ENCODE measurements at places on chromosomes 11 and 22. TPM values are rescaled to one million over a fixed set of nuclear protein-coding genes. Genes with fewer than 3 reads are reported as not detected.
A peak's percentile ranks its signal among the peaks of the same experiment; 100 is the strongest.

- DNase-seq, result no peak
Measured at GRCh38 chr11:126371595-126371994, 16.1 kb downstream of the ST3GAL4 start.

DNA sequence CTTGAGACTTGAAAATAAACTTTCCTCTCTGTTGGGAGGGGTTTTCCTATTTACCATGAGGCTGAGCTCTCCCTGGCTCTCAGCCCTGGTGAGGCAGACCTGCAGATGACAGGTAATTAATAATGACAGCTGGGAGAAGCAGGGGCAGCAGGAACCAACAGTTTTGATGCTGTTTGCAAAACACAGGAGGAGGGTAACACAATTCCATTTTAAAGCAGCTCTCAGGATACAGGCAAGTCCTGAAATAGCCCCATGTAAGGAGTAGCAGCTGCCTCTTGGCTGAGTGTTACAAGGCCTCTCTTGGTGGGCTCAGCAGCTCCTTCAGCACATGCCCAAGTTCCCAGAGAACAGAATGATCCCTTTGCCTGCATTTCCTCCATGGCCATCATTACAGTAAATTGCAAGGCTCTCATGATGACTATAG, 13.3 kb downstream of the PARVA start:
- no peak for DNase-seq

- DNase-seq, result no peak
Measured at GRCh38 chr11:117090111-117090706, 8.0 kb downstream of the SIK3 start.

DNA sequence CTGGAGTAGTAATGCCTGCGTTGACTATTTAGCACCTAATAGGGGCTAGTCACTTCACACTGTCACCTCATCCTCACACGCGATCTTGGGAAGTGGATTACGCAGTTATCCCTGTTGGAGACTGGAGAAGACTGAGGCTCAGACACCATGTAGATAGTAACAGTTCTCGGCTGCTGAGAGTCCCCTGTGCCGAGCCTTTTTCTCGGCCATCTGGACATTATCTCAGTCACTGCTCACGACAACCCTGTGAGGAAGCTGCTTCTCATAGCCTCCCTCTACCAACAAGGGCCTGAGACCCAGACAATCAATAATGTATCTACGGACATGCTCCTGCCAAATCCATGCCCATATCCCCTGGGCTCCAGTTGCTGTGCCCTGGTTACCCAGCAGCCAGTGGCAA, 25.9 kb downstream of the SCUBE1 start:
- no peak for DNase-seq

- DNase-seq, result no peak
Measured at GRCh38 chr22:37355174-37355573, 72.1 kb downstream of the ELFN2 start.

GRCh38 chr11:134625631-134626030, 213.6 kb upstream of the B3GAT1 start:
- DNase-seq, result no peak

- peak; percentile 62 for DNase-seq
Measured at GRCh38 chr22:30420347-30421125, 5.0 kb upstream of the MTFP1 start.

- DNase-seq, result no peak
Measured at GRCh38 chr22:40556641-40557040, 79.9 kb downstream of the MRTFA start.

- DNase-seq, result no peak
Measured at GRCh38 chr11:94796190-94796580, 28.0 kb downstream of the AMOTL1 start.

- peak; percentile 25 for DNase-seq
Measured at GRCh38 chr22:19674129-19674928, 40.0 kb upstream of the SEPTIN5 start.

- no peak for DNase-seq
Measured at GRCh38 chr11:87425391-87425790, 387.7 kb downstream of the TMEM135 start.

GRCh38 chr22:22996511-22997261, 73.6 kb upstream of the GNAZ start:
- DNase-seq, result no peak

- no peak for DNase-seq
Measured at GRCh38 chr11:114031967-114032320, 27.6 kb upstream of the ZBTB16 start.

DNA sequence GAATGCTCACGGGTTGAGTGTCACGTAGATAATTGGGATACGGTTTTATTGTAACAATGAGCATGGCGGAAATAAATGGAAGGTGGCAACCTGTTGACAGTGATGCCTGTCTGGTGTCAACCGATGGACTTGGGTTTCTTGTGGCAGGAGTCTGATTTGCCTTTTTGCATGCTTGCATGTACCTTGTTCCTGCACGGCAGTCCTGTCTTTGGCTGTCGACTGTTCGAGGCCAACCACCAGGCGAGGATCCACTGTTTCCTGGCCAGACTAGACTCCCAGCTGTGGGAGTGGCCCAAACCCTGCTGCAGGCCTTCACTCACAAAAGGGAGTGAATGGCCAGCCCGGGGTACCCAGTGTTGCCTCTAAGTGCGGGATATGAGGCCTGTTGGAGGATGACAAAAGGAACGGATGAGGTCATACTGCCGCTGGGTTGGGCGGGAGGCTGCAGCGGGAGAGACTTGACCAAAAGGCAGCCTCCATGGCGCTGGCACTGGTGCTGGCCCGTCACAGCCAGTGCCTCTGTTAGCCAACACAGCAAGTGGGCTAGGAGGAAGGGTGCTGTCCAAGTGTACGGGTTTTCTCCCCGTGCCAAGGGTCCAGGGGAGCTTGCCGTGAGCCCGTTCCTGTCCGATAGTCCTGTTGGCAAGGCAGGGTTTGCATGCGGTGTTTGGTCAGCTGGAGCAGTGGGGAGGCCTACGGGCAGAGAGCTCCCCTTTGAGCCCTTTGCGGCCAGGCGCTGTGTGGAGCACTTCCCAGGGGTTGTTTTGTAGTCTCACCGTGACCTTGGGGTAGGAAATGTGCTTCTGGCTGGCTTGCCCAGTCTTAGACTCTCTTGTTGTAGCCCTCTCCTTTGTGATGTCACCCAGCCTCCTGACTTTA, 974 bp downstream of the DGCR8 start:
- peak; percentile 71 for DNase-seq

GRCh38 chr22:30863081-30863833, 105.3 kb downstream of the MORC2 start:
- DNase-seq, result no peak

DNA sequence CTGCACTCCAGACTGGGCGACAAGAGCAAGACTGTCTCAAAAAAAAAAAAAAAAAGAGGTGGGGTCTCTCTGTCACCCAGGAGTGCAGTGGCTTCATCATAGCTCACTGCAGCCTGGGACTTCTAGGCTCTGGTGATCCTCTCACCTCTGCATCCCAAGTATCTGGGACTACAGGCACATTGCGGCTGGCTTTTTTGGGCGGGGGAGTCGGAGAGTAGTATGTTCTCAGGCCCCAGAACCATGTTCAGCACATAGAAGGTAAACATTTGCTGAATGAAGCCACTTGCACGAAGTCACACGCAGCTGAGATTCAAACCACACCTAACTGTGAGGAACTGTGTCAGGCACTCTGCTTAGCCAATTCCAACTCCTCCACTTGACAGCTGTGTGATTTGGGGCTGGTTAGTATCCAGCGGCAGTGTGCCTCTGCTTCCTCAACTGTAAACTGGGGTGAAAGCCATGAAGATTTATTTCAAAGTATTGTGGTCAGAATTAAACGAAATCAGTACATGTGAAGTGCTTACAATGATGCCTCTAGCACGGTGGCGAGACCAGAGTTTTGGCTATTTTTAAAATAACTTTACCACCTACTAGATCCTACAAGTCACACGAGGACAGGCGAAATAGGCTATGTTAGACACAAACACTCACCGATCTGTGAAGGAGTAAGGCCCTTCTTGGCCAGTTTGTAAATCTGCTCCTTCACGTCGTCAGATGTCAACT, 789 bp downstream of the RPS13 start:
- no peak for DNase-seq

- peak; percentile 2 for DNase-seq
Measured at GRCh38 chr11:31237819-31238760, 131.4 kb downstream of the DCDC1 start.

DNA sequence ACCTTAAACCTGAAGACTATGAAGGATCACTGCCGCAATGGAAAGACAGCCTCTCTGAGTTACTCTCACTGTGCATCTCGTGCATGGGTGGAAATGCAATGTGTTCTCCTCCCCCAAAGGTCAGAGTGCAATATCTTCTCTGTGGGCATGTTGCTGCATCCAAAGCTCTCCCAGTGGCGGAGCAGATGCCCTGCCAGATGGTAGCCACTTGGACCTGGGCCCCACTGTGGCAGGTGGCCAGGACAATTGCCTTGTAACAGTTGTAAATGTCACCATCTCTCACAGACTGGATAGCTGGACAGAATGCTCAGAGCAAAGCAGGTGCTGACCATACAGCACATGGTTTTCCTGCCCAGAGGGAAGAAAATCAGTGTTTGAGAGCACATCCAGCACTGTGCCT, 542.0 kb downstream of the FAM181B start:
- no peak for DNase-seq

DNA sequence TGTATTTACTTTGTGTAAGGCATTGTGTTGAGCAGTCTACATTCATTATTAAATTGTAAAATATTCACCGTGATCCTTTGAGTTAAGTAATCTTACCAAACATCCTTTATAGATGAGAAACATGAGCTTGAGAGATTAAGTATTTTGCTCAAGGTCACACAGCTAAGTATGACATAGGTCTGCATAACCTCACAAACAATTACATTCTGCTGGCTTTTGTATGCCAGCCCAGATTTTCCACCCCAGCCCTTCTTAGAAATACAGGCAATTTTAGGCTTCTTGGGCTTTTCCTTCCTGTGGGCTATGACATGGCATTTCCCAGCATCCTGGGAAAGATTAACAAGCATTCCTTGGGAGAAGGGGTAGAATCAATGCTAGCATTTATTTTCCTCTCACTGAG, 357.3 kb downstream of the NELL1 start:
- no peak for DNase-seq

GRCh38 chr22:43860126-43860525, 2.2 kb downstream of the SULT4A1 start:
- DNase-seq, result no peak

DNA sequence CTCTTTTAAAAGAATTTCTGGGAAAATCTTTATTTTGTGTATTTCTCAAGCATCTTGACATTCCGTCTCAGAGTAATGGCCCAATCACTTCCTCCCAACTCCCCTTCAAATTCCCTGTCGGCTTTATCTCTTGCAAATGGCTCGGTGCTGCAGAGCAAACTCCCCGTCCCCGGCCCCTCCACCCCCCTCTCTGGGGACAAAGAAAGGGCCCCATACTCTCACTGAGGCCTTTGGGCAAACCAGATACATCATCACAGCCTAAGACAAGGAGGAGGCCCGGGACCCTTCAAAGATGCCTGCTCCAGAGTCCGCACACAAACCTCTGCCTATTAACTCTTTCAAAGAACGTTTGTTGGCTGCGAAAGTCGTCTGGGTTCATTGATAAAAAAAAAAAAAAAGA, 3.9 kb upstream of the SMIM38 start:
- DNase-seq, result no peak

DNA sequence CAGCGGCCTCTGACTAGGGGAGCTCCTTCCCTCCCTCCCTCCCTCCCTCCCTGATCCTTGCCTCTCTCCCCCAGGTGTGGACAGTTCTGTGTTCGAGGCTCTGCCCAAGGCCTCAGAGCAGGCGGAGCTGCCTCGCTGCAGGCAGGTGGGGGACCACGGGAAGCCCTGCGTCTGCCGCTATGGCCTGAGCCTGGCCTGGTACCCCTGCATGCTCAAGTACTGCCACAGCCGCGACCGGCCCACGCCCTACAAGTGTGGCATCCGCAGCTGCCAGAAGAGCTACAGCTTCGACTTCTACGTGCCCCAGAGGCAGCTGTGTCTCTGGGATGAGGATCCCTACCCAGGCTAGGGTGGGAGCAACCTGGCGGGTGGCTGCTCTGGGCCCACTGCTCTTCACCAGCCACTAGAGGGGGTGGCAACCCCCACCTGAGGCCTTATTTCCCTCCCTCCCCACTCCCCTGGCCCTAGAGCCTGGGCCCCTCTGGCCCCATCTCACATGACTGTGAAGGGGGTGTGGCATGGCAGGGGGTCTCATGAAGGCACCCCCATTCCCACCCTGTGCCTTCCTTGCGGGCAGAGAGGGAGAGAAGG, 11.1 kb upstream of the POU2F3 start:
- no peak for DNase-seq

DNA sequence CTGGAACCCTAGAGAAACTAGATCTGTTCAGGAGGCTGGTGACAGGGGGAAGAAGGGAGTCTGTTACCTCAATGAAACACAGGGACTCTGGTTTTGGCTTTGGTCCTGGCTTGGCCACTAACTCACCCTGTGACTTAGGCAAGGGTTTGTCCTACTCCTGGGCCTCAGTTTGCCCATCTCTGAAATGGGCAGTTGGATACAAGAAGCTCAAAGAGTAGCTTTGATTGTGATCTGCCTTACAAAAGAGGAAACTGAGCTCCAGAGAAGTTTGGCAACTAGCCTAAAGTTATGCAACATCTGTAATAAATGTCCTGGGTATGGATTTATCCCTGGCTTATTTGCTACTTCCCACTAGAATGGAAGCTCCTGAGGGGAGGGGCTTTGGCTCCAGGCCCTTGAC, 24.0 kb upstream of the LMO1 start:
- no peak for DNase-seq

GRCh38 chr11:3170756-3171650, 5.9 kb upstream of the OSBPL5 start:
- DNase-seq, result no peak

DNA sequence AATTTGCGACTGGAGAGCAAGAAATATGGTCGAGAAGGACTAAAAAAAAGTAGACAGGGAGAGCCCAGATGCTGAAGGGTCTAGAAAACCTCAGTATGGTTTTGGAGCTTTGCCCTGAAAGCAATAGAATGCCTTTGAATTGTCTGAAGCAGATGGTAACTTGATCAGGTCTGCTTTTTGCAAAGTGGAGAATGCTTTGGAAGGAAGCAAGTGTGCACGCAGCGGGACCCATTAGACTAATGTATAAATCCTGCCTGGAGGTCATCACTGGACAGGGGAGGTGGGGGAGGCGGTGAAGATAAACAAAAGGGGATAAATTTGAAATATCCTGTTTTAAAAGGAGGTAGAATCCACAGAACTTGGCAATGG, 757 bp upstream of the HINFP start:
- no peak for DNase-seq

GRCh38 chr11:35963911-35964310, 20.0 kb downstream of the LDLRAD3 start:
- no peak for DNase-seq

GRCh38 chr11:64318766-64319761, 1.1 kb downstream of the PRDX5 start:
- DNase-seq, result no peak

GRCh38 chr11:101133190-101133589, 3.6 kb upstream of the PGR start:
- DNase-seq, result no peak

Gene C11orf91
- not detected for total RNA-seq

Gene FBLN1
- total RNA-seq, result 91.9 TPM

Gene ADAMTS8
- 2.6 TPM for total RNA-seq

Gene TYR
- total RNA-seq, result not detected

Gene DMC1
- total RNA-seq, result 0.26 TPM

Gene FXYD6
- not detected for total RNA-seq

Gene RIBC2
- total RNA-seq, result 0.56 TPM

Gene KCNK4
- total RNA-seq, result not detected

Gene TMEM109
- 16.6 TPM for total RNA-seq

Gene PHOX2A
- not detected for total RNA-seq

Gene CDCA5
- 42.5 TPM for total RNA-seq

Gene GAS2
- not detected for total RNA-seq

Gene SOX10
- total RNA-seq, result not detected

All from MG63 (cell line).